ENCODE measurements at places on chromosomes 3 and 15.

DNA sequence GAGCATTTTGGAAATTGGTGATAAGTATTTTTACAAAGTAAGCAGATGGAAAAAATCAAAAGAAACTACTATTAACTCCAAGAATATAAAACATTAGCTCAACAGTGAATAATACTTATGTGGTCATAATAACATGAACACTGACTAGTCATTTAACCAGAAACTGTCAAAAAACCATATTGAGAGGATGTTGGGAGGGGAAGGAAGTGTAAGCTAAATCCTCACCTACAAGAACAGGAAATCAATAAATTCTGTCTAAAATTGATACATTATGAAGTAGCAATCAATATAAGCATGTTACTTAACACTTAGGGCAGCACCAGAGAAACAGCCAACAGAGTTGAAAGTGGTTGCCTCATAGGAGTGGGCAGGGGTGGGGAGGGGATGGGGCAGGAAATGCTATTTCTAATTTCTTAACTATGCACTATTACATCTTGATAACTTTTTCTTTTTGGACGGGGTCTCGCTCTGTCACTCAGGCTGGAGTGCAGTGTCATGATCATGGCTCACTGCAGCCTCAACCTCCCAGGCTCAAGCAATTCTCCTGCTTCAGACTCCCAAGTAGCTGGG is 41.7 kb downstream of the CCR3 start:
- no peak for DNase-seq

GRCh38 chr3:38722781-38723568 is 73.5 kb upstream of the SCN5A start:
- peak; percentile 32 for DNase-seq

- no peak for DNase-seq
Measured at GRCh38 chr3:45719655-45720487, 30.7 kb downstream of the SACM1L start.

DNA sequence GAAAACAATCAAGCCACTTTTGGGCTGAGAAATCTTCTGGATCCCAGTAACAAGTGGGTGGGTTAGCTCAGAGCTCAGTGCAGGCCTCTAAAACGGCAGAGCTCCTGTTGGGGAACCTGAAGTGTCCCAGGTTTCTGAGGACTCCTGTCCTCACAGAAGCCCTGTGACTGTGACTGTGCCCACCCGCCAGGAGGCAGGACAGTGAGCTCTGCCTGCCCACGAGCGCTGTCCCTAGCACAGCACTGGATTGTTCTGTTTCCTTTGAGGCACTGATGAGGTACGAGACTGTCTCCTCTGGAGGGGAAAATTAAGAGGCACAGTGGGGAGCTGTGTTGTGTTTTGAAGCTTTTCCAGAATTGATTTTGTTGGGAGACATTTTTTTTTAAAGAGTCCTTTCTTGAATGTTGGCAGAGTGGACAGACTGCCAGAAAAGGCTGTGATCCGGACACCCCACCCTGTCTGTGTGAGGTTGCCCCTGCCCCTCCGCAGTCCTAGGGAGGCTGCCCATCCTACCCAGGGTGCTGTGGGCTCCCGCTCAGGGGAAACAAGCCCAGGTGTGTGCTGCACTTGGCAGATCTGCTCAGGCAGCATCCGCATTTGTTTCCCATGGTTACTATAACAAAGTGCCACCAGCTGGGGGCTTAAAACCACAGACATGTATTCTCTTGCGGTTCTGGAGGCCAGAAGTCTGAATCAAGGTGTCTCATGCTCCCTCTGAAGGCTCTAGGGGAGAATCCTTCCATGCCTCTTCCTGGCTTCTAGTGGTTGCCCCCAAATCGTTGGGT is 66.6 kb upstream of the LARS2 start:
- DNase-seq = peak; percentile 15

GRCh38 chr3:130711565-130712324 is 34.9 kb downstream of the PIK3R4 start:
- DNase-seq = no peak

GRCh38 chr15:37837276-37837675 is 97.2 kb upstream of the TMCO5A start:
- DNase-seq = peak; percentile 37

DNA sequence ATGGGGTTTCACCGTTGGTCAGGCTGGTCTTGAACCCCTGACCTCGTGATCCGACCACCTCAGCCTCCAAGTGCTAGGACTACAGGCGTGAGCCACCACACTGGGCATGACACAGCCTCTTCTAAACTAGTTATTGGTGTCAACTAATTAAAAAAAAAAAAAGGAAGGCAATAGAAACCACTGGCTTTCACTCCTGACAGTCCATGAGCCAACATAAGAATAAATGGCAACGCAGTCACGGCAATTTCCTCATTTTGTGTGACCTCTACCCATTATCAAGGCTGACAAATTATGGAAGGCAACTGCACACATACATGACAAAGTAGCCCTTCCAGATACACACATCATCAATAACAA is 5.9 kb downstream of the ARHGEF3 start:
- DNase-seq = no peak

- DNase-seq = no peak
Measured at GRCh38 chr3:47741925-47742324, 39.8 kb downstream of the SMARCC1 start.

DNA sequence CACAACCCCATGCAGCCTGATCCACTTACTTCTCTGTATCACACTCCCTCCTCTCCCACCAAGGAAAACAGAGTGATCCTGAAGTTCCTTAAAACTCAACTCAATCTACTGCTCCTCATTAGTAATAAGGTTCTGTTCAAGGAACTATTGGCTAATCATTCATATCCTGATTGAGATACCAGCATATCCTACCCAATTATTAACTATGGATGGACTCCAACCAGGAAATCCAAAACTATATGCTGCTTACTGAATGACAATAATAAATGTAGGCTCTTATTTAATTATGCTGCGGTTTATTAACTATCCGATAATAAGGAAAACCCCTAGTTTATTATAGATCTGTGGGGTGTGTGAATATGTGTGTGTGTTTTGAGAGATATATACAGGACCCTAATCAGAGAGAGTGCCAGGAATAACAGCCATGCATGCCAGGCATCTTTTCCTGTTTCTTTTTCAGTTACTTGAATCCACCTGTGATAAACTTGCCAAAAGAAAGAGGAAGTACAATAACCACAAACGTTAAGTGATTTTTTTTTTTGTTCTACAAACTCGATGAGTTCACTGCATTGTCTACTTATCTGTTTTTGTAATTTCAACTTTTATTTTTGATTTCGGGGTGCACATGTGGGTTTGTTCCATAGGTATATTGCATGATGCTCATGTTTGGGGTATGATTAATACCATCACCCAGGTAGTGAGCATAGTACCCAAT is 1031.7 kb upstream of the CFAP20DC start:
- no peak for DNase-seq

DNA sequence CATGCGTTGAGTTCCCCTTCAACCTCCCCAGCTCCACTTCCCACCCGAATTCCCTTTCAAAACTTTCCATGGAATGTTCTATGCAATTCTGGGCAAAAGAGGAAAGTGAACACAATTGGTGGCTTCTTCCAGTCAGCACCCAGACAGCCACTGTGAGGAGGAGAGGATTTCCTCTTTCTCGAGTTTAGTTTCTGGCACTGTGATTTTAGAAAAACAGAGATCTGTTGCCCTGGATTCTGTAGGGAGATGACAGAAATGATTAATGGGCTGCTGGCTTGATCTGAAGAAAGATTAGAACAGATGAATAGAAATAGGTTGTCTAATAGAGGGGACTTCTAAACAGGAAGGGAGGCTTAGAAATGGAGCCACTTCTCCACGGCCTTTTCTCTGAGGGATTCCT is 172.0 kb downstream of the MCTP2 start:
- DNase-seq = no peak

DNA sequence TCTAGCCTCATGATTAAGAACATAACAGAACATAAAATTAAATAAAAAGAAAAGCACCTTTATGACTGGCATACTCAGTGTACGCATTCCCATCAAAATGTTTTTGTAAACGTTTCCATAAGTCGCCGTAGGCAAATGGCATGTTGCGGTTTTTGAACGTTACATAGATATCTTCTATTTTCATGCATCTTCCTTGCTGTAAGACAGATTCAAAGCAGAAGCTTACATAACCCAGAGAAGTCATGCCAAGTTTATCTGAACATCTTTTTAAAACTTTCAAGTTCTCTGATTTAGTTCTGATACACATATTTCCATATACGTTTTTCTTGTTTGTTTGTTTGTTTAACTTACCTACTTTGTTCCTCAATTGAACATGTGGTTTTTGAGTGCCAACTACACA is 388.6 kb downstream of the GABRG3 start:
- no peak for DNase-seq

DNA sequence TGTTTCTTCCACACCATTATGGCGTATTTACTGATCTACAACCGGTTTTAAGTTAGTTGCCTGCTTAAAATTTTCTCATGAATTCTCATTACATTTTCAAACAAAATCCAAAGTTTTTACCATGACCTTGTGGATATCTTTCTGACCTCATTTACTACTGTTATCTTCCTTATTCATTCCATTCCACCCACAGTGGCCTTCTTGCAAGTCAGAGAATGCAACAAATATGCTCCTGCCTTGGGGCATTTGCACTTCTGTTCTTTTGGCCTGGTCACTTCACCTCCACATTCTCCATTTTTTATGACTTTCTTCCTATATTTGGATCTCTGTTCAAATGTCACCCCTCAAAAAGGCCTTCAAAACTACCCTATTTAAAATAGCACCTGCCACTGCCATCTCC is 8.8 kb upstream of the SLC15A2 start:
- no peak for DNase-seq

GRCh38 chr3:49754536-49754935 is 30.8 kb upstream of the GMPPB start:
- DNase-seq = no peak

DNA sequence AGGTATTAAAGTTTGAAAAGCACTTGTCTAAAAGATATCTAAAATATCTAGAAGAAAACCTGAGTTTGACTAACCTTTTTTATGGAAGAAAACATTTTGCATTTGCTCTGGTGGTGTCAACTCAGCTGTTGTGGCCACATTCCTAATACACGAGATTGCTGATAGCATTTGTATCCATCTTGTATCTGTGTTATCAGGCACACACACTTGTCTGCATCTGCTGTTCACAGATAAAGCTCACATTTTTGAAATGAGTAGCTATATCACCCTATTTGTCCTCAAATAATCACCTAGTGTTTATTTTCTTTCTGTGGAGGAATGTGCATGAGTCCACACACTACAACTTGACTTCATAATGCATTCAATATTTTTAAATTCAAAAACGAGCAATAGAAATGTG is 632.3 kb upstream of the NR2F2 start:
- peak; percentile 33 for DNase-seq

DNA sequence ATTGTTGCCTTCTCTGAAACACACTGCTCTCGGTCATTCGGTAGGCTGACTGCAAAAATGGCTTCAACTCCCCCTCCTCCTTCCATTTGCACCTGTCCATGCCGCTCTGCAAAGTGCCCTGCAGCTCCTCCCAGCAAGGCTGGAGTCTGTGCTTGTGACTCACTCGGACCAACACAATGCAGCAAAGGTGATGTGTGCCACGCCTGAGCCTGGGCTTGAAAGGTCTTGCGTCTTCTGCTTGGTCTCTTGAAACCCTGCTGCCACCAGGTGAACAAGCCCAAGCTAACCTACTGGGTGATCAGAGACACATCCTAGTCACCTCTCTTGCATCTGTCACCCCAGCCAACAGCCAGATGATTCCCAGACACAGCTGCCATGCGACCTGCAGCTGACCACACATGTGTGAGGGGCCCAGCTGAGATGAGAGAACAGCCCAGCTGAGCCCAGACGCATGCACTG is 71.1 kb downstream of the MGLL start:
- DNase-seq = peak; percentile 83

DNA sequence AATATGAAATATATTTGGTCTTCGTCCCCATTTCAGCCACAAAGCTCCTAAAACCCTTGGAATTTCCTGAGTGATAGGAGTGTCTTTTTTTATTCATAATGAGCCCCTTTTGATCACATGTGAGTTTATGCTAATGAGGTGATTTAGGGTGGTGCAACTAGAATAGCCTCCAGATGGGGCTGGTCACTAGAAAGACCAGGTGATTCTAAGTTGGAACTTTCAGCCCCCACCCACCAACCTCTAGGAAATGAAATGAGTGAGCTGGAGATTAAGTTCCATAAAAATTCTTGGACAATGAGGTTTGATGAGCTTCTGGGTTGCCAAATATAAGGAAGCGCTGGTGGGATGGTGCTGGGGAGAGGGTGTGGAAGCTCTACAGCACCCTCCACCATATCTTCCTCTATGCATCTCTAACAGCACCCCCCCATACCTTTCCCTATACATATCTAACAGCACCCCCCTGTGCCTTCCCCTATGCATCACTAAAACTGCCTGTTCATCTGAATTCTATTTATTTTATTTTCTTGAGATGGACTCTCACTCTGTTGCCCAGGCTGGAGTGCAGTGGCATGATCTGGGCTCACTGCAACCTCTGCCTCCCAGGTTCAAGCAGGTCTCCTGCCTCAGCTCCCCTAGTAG is 2.1 kb upstream of the SMCO1 start:
- DNase-seq = no peak

GRCh38 chr15:42133886-42134502 is 22.4 kb downstream of the PLA2G4F start:
- DNase-seq = peak; percentile 53

DNA sequence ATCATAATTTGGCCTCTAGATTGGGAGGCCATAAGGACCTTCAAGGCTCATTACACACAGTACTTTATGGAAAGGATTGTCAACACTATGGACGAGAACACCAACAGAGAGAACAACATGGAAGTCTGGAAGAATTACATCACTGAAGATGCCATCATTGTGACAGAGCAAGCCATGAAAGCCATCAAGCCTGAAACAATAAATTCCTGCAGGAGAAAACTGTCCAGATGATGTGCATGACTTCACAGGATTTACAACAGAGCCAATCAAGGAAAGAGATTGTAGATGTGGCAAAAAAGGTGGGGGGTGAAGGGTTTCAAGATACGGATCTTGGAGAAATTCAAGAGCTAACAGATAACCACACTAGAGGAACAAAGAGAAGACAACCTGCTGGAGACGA is 15.9 kb downstream of the IL17RB start:
- DNase-seq = no peak
